ENCODE measurements at places on chromosomes 7 and 10.

DNA sequence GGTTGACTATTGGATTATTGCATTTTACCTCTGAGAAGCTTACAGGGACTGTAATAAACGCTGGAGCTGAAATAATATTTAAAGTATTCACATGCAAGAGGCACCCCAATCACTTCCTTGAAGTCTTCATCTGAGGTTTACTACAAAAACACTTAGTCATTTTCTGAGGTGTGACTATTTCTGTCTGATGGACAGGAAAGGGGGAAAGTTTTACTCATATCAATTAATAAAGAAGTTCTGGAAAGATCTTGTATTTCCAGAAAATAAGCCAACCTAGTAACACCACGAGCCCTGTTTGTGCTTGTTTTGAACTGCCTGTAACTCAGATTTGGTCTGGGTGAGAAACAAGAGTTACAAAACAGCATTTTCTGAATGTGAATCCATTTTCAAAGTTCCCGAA, 63.9 kb upstream of the PRKCQ start:
- DNase-seq, result no peak

- no peak for DNase-seq
Observed at GRCh38 chr10:103742824-103743223, 112.6 kb downstream of the SH3PXD2A start.

- no peak for DNase-seq
Observed at GRCh38 chr10:125248489-125248888, 88.1 kb upstream of the CTBP2 start.

GRCh38 chr7:87341441-87341840, 4.0 kb upstream of the CROT start:
- DNase-seq, result no peak

- no peak for DNase-seq
Observed at GRCh38 chr7:47965456-47965855, 14.0 kb downstream of the HUS1 start.

GRCh38 chr10:102352066-102352715, 43.3 kb upstream of the NFKB2 start:
- DNase-seq, result peak; percentile 59

- peak; percentile 82 for DNase-seq
Observed at GRCh38 chr7:137933270-137934017, 68.4 kb downstream of the CREB3L2 start.

- peak; percentile 22 for DNase-seq
Observed at GRCh38 chr10:26474026-26474425, 35.9 kb downstream of the APBB1IP start.

DNA sequence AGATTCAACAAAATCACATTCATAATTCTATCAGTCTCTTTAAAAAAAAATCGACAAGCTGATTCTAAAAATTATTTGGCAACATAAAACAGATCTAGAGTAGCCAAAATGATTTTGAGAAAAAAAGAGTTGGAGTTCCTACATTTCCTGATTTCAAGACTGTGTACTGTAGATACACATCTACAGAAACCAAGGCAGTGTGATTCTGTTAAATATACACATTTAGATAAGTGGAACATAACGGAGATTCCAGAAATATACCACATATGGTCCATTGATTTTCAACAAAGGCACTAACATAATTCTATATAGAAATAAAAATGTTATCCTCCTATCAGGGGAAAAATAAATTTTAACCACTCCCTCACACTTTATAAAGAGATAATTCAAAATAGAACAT, 467.0 kb downstream of the ADRA2A start:
- DNase-seq, result no peak

GRCh38 chr10:120486671-120487205, 29.7 kb downstream of the PLPP4 start:
- no peak for DNase-seq

DNA sequence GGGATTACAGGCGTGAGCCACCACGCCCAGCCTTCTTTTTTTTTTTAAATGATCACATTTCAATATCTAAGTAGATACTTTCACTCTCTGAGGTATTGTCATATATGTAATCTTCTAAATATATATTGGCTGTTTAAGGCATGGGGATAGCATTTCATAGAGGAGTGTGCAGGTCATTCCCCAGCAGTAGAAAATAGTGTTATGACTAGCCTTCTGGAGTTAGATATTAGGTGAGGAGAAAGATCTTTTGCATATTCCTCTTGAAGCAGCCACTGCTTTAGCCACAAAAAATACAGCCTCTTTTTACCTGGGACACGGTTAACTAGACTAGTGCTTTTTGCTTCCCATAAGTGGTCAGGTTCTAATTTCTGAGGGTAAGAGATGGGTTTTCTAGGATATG, 28.9 kb downstream of the ADD3 start:
- no peak for DNase-seq

- DNase-seq, result no peak
Observed at GRCh38 chr7:158284617-158285382, 302.8 kb downstream of the PTPRN2 start.

GRCh38 chr10:97211229-97211628, 25.5 kb upstream of the SLIT1 start:
- DNase-seq, result no peak

GRCh38 chr10:3584926-3585784, 199.9 kb downstream of the KLF6 start:
- DNase-seq, result no peak

DNA sequence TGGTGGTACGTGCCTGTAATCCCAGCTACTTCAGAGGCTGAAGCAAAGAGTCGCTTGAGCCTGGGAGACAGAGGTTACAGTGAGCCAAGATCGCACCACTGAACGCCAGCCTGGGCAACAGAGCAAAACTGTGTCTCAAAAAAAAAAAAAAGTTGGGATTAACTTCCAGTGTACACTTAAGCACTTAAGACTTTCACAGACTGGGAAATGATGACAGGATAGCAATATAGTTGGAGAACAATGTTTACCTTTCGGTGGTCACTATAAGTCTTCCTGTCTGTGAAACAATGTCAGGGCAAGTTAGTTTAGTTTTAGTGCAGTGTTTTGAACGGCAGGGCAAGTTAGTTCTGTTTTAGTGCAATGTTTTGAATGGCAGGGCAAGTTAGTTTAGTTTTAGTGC, 130.2 kb downstream of the TPST1 start:
- no peak for DNase-seq

DNA sequence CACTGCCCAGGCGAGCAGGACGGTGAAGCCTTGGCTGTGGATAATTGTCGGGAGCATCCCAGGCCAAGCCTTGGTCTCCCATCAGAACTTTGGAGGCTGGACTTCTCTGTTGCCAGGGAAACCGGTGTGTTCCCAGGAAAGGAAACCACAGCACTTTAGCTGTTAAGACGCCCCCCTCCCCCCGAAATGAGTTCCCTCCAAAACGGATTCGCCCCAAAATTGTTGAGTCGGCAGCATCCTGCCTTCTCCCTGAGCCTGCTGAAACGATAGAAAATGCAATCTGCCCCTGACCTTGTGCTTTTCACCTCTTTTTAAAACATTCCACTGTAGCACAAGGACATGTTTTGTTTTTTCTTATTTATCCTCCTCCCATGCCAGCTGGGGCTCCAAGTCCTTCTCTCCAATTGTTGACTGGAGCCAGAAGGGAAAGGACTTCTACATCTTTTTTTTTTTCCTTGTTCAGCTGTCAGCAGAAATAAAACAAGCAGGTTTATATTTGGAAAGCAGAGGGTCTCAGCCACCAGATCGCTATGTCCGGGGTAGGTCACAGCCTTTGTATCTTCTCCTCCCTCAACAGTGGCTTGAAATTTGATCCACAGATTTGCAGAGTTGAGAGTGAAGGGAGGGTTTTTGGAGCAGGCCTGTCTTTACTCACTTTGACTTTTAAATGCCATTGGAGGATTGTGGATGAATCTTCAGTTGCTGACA, 116.5 kb downstream of the ZMIZ1 start:
- DNase-seq, result peak; percentile 41

DNA sequence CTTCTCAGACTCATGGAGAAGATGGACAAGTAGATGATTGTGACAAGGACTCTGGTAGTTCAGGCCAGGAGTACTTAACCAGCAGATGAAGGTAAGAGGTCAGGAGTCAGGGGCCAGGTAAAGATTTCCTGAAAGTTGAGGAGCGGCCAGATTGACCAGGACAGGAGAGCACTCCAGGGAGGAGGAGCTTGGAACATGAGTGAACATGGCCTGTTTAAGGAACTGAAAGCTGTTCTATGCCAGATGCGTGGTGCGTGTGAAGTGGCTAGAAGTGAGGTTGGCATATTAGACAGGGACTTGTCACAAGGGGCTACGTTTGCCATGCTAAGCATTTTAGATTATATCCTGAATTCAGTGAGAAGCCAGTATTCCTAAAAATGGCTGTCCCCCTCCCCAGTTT, 157.2 kb downstream of the WNT2 start:
- no peak for DNase-seq

GRCh38 chr7:39005036-39005435, 27.3 kb downstream of the POU6F2 start:
- DNase-seq, result no peak

GRCh38 chr7:78248867-78249266, 450.3 kb downstream of the PHTF2 start:
- DNase-seq, result no peak

DNA sequence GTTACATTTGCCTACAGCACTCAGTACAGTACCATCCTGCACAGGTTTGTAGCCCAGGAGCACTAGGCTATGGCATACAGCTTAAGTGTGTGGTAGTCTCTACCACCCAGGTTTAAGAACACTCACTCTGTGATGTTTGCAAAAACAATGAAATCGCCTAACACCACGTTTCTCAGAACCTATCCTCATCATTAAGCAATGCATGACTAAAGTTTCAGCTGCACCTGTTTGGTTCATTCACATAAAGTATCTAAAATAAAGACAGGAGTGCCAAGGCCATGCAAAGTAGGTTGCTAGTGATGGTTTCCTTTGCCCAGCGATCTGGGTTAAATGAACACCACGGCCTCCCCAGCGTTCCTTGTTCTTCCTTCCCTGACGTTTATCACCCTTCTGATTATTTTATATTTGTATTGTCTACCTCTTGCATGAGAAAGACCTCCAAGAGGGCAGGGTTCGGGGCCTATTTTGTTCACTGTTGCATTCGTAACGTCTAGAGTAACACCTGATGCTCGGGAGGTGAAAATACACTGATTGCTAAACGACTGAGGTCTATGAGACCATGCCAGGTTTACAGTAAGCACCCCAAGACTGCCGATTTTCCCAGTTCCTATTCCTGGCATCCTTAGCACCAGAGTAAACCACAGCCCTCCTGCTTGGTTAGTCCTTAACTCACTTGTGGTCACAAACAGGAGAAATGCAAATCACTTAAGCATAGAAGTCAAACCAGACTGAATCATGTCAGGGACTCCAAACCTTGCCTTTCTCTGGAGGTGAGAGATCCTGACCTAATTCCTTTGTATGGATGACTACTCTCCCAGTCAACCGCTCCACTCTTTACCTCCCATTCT, 204.1 kb upstream of the NFE2L3 start:
- DNase-seq, result no peak

GRCh38 chr7:159040146-159040545, 104.5 kb downstream of the VIPR2 start:
- DNase-seq, result no peak

All from fibroblast of skin of right biceps (primary cell).